ENCODE measurements at places on chromosomes 4 and X. TPM values are rescaled to one million over a fixed set of nuclear protein-coding genes. Genes with fewer than 3 reads are reported as not detected.

DNA sequence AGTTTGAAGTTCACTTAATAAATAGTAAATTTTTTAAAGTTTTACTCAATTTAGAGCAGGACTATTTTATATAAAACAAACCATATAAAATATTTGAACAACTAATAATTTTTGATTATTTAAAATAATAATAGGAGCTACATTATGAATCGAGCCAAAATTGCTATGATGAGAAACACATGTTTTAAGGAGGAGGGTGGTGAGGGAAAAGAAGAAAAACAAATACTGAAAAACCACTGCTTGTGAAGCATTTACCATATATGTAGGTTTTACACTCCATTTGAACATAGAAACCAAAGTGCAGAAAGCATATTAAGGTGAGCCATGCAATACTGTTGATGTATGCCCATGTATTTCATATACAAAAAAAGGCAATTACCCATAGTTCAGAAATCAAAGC lies 448.9 kb downstream of the FSTL5 start:
- DNase-seq: no peak

GRCh38 chr4:141891260-141892120 lies 255.1 kb downstream of the IL15 start:
- no peak for DNase-seq

GRCh38 chrX:20144491-20144890 lies 2.9 kb upstream of the EIF1AX start:
- DNase-seq: no peak

- no peak for DNase-seq
These were observed 5.9 kb downstream of the TIMP1 start for GRCh38 chrX:47587906-47588735.

DNA sequence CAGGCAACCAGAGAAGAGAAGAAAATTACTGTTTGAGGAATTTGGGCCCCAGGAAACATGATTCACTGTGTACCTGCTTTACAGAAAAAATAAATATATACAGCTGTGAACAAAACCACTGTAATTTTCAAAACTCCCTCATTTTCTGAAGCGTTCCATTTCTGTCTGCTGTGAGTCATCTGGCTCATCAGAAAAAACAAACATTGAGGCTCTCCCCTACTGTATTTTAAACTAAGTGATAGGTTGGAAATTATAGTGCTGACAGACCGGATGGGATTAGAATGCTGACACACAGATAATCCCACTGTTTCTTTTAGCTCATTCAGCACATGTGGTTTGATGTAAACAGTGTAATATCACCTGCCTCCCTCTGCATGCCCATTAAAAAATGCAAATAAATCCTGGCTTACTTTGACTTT lies 847.0 kb downstream of the TRIML1 start:
- no peak for DNase-seq

- no peak for DNase-seq
These were observed 42.9 kb downstream of the PSAPL1 start for GRCh38 chr4:7391637-7392437.

GRCh38 chr4:112181358-112182000 lies 36.2 kb downstream of the FAM241A start:
- no peak for DNase-seq

DNA sequence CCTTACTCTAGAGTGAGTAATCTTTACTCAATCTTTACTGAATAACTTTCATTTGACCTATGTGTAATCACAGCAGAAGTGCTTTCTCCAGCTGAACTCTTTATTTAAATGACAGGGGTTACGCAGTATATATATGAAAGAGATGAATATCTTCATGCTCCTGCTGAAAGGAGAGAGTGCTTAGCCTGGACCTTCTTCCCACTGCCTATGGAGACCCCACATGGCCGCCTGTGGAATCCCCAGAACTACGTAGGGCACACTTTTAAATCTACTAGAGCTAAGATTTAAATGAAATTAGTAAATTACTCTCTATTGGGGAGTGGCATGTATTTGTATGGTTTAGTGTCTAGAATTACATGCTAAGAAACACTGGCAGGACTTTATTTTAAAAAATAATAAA lies 391.2 kb downstream of the ANKRD50 start:
- peak; percentile 48 for DNase-seq

DNA sequence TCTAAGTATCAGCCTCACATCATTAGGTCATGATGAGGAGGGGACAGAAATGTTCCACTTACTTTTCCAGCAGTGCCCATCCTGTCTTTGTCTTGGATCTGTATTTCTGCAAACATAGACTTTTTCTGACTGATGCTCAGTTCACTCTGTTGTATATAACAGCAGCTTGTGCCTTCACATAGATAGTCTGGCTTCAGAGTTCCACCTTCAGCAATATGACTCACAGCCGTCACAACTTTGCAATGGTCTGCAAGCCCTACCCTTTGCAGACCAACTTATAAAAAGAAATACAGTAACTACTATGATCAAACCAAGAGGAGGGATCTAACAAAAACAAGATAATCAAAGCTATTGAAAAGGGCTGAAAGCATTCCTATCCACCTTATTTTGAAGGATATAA lies at the start of gene ADH7:
Gene ADH7, minus strand, starts transcription at position 189 of the 400 bp plus-strand sequence. Its CDS starts 109 bp downstream, at position 80.
- DNase-seq: no peak

- DNase-seq: no peak
These were observed 205.0 kb upstream of the TET2 start for GRCh38 chr4:104941661-104942062.

DNA sequence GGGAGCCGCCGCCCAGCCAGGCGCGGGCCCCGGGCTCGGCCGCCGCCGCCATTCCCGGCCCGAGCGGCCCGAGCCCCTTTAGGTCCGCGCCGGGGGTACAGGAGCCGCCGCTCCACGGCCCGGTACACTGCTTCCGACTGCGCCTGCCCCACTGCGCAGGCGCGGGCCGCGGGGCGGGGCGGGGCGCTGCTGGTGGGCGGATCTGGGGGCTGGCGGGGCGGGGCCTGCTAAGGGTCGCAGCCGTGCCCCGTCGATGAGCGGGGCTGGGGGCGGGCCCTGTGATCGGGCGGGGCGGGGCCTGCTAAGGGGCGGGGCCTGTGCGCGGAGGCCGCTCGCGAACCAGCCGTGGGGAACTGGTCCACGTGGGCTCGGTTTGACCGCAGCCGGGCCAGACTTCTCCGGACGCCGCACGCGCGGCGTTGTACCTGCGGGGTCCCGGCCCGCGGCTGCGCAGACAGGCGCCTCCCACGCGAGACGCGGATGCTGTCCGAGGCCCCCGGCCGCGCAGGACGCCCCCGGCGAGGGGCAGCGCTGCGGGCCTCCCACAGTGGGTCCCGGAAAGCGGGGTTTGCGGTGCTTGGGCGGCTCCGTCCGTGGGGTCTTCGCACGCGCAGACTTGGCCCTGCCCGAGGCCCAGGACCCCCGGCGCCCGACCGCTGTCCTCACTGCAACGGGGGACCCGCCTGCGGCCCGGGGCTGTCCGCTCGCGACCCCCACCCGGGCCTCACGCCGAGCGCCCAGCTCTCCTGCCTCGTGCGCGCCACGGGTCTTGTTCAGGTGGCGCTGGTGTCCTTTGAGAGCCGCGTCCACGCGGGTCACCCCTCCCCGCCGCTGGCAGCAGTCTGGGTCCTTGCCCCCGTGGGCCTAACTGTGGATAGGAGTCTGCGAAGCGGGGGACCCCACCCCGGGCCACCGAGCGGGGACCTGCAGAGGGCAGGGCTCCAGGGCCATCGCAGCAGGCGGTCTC lies at the start of gene DGKQ:
Gene DGKQ, minus strand, starts transcription at position 139 of the 967 bp plus-strand sequence. Its CDS starts 87 bp downstream, at position 52.
- DNase-seq: peak; percentile 77

- no peak for DNase-seq
These were observed 1507.0 kb upstream of the IGFBP7 start for GRCh38 chr4:58617226-58617625.

- DNase-seq: peak; percentile 17
These were observed 27.5 kb downstream of the PCYT1B start for GRCh38 chrX:24619647-24620046.

- no peak for DNase-seq
These were observed 190.7 kb upstream of the CLNK start for GRCh38 chr4:10875144-10875799.

DNA sequence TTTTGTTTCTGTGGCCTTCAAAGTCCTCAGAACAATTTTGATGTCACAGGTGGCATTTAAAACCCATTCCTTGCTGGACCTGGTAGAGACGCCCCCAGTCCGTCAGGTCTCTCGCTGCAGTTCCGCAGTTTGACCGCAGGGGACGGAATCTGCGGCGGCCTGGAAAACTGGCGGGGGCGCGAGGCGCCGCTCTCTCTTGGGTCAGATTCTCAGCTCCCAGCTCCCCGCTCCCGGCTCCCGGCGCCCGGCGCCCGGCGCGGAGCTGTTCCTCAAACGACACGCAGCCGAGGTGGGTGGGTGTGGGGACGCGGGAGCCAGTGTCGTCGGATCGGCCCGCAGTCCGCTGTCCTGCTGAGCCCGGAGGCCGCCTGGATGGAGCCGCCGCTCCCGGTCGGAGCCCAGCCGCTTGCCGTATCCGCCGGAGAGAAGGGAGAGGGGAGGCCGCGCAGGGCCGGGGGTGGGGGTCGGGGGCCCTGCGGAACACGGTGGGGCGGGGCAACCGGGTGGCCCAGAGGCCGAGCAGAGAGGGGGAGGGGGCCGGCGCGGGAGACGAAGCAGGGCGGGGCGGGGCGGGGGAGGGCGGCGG lies at the start of gene OCRL:
Gene OCRL, plus strand, starts transcription at position 192 of the 586 bp plus-strand sequence. Its CDS starts 181 bp downstream, at position 373.
- peak; percentile 57 for DNase-seq

DNA sequence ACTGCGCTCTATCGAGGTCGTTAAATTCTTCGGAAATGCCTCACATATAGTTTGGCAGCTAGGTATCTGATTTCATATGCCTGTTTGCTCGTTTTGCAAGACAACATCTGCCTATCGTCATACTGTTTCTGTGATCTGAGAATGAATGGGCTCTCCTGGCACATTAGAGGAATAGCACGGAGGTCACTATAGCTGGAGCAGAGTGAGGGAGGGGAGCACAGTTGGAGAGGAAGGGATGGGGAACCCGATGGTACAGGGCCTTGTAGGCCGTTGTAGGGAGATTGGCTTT lies 552 bp downstream of the IKBKG start:
- DNase-seq: peak; percentile 43

DNA sequence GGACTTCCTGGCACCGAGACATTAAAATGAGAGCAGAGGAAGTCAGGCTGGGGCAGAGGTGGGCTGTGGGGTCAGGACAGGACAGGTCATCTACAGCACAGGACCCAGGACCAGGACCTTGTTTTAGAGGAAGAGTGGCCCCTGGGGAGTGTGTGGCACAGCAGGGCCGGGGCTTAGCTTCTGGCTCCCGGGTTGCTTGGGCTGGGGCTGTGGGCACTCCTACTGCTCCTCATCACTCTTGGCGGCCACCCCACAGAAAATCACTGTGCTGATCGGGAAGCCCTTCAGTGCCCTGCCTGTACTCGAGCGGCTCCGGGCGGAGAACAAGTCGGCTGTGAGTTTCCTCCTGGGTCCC lies 8.1 kb upstream of the ATP6AP1 start:
- DNase-seq: no peak

The OCIAD2 gene
- 20.3 TPM for total RNA-seq

The CSAG1 gene
- total RNA-seq: not detected

The HTN3 gene
- total RNA-seq: not detected

The MSANTD1 gene
- 0.63 TPM for total RNA-seq

The PDE5A gene
- total RNA-seq: 146 TPM

The CDKN2AIP gene
- total RNA-seq: 8.3 TPM

The NUDT11 gene
- total RNA-seq: 11.8 TPM

The SYP gene
- total RNA-seq: 0.18 TPM

The CLDN2 gene
- total RNA-seq: not detected

The NEUROG2 gene
- total RNA-seq: not detected

The MAGEA11 gene
- not detected for total RNA-seq

The PPEF2 gene
- total RNA-seq: not detected

The SHROOM2 gene
- total RNA-seq: not detected

The ADH1B gene
- total RNA-seq: 535 TPM
